ENCODE measurements at places on chromosomes 4 and X.
A peak's percentile ranks its signal among the peaks of the same experiment; 100 is the strongest.

- no peak for DNase-seq
Observed at GRCh38 chr4:24858550-24858949, 54.3 kb downstream of the CCDC149 start.

- DNase-seq, result no peak
Observed at GRCh38 chr4:30767147-30767845, 47.1 kb downstream of the PCDH7 start.

- DNase-seq, result no peak
Observed at GRCh38 chrX:10660171-10660570, 39.8 kb upstream of the MID1 start.

GRCh38 chr4:167308876-167309275 lies 74.6 kb upstream of the SPOCK3 start:
- DNase-seq, result no peak

GRCh38 chrX:19625612-19626011 lies 110.3 kb upstream of the MAP3K15 start:
- DNase-seq, result peak; percentile 21

- DNase-seq, result no peak
Observed at GRCh38 chr4:41719417-41719816, 29.1 kb downstream of the PHOX2B start.

- DNase-seq, result no peak
Observed at GRCh38 chr4:173519111-173520101, 10.6 kb downstream of the HAND2 start.

DNA sequence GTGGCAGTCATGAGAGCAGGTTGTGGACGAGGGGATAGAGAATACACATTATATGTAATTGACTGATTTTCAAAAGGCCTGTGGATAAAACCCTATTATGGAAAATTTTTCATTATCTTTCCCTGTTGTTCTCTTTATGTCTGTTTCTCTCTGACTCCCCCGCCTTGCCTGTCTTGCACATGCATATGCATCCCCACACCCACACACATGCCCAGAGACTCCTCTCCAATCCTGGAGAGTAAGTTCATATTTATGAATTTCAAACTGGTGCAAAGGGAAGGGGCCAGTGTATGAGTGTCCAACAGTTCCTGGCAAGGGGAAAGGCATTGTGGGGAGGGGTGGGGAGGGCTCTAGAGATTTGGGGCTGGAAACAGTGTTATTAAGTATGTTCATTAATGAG lies 60.8 kb upstream of the ARHGAP36 start:
- DNase-seq, result no peak

DNA sequence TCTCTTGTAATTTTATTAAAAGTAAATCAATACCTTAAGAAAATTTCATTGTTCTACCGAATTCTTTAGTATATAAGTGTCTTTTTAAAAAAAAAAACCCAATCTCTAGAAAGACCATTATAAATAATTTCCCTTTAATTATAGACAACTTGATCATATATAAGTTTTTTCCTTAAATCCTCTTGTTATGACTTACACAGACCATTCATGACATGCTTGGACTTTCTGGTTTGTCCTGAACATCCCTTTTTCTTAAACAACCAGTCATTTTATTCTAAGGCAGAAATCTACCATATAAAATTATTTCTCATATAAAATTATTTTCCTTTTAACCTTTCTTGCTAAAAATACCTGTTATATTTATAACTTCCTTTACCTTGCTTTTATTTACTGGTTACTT lies 15.4 kb upstream of the FHDC1 start:
- DNase-seq, result no peak

DNA sequence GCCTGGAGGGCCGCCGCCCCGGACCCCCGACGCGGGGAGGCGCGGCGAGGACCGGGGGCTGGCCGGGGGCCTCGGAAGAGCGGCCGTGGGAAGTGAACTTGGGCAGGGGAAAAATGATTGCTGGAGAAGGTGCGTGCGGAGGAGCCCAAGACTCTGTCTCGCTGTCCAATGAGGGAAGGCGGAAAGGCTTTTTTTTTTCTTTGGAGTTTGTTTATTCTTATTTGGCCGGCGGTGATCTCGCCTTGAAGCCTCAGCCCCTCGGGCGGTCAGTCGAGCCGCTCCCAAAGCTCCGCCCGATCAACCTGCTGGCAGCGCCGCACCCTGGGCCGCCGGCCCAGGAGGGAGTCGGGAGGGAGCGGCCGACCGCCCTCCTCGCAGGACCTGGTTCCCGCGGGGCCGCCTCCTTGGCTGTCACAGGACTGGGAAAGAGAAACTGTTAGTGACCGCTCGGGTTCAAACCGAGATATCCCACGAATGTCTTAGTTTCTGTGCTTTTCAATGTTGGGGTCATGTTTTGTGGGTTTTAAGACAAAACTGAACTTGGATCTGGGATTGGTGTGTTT lies 2.5 kb downstream of the CPEB2 start:
- DNase-seq, result peak; percentile 41

DNA sequence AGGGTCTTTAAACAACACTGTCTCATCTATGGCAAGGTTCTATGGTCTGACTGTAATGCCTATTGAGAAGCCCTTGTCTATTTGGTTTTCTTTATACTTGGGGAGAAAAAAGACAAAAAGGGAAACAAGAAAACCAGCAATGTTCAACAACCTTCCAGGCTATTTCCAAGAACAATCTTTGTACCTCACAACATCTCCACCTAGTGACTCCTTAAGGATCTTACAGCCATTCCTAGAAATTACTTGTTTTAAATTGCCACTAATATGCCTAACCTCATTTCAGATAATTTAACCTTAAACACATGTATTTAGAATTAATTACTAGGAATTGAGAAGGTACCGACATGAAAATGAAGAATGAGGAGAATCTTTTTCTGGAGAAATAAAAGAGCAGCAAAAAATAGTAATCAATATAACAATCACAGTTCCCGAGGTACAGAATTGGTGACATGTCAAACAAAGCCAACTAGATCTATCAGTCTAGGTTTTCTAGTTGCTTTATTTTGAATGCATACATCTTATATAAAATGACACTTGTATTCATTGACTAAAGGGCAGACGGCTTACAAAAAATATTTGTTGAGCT lies 1.6 kb upstream of the RBM46 start:
- DNase-seq, result no peak

DNA sequence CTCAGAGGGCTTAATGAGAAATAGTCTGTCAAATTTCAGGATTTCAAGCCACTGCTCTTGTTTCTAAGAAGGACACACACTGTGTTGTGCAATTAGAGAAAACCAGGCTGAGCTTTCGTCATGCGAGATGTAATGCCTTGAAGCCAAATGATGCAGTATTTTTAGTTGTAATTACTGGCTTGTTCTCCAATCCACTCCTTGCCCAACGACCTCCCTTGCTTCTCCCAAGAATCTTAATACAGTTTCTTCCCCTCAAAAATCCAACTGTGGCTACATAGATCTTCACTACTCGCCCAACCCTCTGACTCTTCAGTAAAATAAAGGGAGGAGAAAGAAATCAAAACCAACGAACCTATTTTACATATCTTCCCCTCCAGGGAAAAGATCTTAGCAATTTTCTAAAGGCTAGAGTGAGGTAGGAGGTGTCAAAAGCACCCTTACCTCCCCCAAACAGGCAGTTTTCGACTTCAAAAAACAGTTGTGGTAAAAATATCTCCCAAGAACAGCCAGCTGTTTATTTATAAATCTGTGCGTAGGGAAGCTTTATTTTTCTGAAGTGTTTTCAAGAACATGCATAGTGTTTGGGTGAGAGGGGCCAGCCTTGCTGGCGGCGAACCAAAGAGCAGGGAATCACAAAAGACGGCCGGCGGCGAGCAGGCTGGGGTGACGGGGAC lies 68.7 kb downstream of the MGST2 start:
- DNase-seq, result no peak

GRCh38 chrX:84477114-84477513 lies 25.1 kb downstream of the HDX start:
- DNase-seq, result no peak

DNA sequence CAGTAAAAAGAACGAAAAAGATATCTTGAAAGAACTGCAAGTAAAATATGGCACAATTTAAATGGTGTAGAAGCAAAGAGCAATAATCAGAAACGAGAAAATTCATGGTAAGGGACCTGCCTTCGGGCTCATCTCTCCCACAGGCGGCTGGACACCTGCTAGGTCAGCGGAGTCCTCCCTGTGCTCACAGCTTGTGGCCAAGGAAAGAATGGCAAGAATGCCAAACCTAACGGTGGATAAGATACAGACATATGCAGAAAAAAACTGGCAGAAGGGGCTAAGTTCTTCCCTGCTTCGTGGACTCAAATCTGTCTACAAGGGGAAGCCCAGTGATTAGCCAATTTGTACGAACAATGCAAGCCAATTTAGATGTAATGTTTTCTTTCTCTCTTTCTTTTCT lies 152.1 kb upstream of the VCX start:
- no peak for DNase-seq

GRCh38 chr4:116849620-116850019 lies 235.8 kb downstream of the TRAM1L1 start:
- DNase-seq, result no peak

DNA sequence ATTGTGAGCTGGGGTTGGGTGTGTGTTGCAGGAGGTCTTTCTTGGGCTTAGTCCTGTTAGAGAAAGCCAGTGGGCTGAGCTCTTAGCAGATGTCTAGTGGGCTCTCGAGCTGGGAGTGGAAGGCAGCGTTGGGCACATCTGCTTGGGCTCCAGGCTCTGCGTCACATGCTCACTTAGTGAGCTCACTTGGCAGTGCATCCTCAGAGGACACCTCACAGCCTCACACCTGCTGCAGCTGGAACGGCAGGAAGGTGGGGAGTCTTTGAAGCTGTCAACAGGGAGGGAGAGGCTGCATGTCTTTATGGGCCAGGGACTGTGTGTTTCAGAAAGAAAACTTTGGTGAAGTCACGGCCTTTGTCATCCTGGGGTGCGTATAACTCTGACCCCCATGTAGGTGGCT lies 82.2 kb downstream of the PSAPL1 start:
- DNase-seq, result no peak

DNA sequence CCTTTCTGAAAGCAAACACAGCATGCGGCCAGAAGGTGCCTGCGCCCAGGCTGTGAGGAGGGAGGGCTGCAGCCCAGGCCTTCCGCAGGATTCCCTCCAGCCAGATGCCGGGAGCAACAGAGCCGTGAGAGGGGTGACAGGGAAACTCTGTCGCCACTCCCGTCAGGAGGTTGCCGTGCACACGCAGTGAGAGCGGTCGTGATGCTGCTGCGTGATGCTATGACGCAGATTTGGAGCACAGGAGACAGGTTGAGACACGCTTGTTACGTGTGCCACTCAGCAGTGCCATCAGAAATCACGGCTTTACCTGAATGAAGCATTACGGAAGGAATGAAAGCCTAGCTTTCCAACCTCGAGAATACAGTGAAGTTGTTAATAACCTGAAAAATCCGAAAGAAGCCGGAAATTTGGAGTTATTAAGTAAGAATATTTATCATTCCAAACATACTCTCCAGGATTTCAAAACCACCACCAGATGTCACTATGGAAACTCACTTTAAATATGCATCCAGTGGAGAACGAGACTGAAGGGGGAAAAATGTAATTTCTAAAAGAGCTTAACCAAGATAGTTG lies 54.4 kb downstream of the FAT1 start:
- no peak for DNase-seq

DNA sequence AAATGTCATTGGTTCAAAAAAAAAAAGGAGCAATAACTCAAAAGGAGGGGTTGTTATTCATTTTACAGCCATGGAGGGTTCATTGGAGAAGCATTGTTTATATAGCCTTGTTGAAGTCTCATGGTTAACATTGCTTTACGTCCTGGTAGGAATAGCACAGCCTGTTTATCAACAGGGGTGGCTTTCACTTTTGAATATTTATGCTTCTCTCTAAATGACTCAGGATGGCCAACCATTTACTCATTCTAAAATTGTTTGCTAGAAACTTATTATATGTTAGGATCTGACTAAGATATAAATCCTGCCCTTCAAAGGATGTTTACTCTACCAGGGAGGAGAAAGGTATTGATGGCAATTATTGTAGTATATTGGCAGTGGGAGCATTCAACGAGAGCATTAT lies 534.1 kb upstream of the GALNTL6 start:
- DNase-seq, result no peak

GRCh38 chrX:14029425-14030173 lies at the start of gene GEMIN8:
Gene GEMIN8 (minus strand): TSS chrX:14029892. CDS start chrX:14021478, 8,414 bp downstream.
- peak; percentile 82 for DNase-seq

DNA sequence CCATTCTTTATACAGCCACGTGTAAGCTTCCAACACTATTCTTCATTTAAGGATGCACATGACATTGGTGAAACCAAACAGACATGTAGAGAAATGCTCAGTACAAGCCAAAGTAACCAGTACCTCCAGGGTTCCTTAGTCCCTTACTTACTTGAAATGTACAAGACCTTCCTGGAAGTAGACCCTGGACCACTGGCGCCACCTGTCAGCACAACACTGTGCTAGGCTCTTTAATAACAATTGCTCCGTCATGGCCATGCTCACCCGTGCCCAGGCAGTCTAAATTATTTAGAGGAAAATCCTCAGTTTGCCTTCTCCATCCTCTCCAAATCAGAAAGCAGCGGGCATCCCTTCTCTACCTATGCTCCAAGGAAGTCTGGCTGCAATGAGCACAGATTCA lies 52.7 kb downstream of the ADGRA3 start:
- DNase-seq, result peak; percentile 48

GRCh38 chr4:4564522-4564921 lies 22.7 kb upstream of the STX18 start:
- no peak for DNase-seq

DNA sequence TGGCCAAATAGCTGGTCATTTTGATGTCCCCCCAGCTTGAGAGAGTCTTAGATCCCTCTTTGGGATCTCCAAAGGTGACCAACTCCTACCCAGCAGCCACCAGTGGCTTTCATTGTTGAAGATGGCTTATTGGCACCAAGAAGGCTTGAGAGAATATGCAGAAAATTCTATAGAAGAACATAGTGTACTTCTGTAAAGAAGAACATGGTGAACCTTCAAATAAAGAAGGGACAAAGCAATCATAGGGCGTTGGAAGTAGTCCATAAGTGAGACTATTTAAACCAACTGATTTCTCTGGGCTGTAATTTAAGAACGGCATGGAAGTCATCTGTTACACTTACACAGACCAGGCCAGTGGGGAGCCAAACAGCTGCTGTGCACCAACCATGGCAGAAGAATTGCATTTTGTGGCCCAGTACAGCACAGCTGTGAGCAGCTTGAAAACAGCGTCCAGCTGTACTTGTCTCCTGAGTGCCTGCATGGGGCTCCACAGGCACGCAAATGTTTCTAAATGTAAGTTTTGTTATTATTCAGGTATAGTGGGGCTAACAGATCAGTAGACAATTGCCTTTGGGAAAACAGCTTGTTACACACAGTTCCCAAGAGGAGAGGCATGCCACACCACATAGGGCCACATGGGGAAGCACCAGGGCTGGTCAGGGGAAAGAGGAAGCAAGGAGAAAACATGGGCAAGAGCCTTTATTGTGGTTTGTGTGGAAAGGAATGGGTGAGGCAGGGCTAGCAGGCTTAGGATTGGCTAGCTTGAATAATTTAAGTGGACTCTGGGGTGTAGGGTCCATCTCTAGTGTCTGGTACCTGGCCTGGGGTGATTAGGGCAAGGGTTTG lies 125.0 kb downstream of the ARHGAP6 start:
- DNase-seq, result no peak

DNA sequence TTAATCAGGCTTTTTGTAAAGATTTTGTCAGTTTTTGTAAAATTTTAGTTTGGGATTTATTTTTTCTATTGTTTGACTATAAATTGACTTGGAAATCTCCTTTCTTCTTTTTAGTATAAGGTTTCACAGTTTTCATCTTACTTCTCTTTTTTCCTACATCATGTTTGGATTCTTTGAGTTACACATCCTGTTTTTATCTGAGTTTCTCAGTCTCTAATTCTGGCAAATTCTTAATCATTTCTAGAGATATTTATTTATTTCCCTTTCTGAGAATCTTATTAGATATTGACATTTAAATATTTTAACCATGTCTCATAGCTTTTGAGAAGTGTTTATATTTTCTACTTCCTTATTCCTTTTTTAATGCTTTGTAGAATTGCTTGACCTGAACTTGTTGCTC lies 20.7 kb downstream of the USP53 start:
- DNase-seq, result no peak

Data from stimulated activated CD4-positive, alpha-beta T cell treated with anti-CD3 and anti-CD28 coated beads, Interleukin-4, amount 100 ng/mL, for 1 hour (primary cell).